Prostate gland (tissue), 2 donors: ENCODE measurements at places on chromosomes 6 and 20.
A peak's percentile ranks its signal among the peaks of the same experiment; 100 is the strongest.

- DNase-seq: no peak
These were observed 439.8 kb downstream of the BMP2 start for GRCh38 chr20:7207186-7207798.

GRCh38 chr6:123030282-123030681 is 34.2 kb downstream of the CLVS2 start:
- no peak for DNase-seq

DNA sequence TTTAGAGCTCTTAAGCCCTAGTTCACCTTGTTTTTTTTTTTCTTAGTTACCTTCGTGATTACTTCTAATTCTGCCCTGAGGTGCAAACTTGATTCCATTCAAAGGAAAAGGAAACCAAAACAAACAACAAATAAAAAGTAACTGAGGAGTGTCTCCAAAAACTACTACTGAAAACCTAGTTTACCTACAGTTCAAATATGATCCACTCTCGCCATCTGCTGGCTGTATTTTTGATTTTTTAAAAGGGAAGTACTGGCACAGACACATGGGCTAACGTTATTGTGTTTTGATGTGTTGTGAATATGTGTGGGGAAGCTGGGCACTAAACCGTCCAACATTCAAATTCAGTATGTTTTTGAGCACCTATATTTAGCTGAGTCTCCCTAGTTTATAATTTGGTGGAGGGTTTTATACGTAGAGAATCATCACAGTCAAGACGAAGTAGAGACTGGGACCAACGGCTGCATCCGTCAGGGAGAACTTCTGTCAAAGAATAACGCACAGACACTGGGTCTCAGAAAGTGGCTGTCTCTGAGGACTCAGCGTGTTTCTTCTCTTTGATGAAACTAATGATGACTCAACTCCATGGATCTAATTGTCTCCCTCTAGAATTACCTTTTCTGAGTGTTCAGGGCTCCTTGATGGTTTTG is 373.5 kb upstream of the BTBD3 start:
- DNase-seq: peak; percentile 75

GRCh38 chr6:170137176-170137891 is 153.5 kb downstream of the DLL1 start:
- DNase-seq: no peak

GRCh38 chr6:147179809-147180208 is 24.4 kb upstream of the STXBP5 start:
- DNase-seq: no peak

- peak; percentile 49 for DNase-seq
These were observed 822 bp downstream of the FOXQ1 start for GRCh38 chr6:1312473-1313367.
